ENCODE measurements at places on chromosomes 11 and 22.
A peak's percentile ranks its signal among the peaks of the same experiment; 100 is the strongest.

DNA sequence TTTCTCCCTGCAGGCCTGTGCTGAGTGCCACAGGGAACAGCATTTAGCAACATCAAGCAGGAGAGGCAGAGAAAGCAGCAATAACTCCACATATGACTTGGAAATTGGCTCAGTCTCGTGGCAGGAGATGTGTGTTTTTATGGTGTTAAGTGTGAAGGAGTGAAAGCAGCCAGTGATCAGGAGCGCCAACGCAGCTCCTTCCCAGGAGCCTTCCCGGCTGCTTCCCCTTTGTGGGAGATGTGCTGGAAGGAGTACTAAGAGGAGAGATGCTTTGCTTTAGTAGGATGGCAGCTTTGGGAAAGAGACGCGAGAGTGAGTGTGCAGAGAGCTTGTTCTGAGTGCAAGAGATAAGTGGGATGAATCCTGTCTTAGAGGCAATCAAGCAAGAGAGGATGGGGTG is 54.7 kb upstream of the KIRREL3 start:
- no peak for DNase-seq

DNA sequence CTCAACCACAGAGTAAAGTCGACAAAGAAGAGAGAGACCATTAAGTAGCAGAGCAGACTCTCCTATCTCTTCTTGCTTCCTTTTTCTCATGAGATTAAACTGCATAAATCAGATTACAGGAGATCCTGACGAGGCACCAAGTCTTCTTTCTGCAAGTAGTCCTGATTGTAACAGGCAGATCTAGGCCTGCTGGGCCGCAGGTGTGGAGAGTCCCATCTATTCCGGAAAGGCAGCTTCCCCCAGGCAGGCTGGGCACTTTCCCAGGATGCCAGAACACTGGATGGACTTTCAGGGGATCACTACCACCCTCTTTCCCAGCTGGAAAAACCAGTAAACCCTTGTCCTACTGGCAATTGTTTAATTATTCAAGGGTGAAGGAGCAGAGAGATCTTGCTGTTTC is 173.0 kb upstream of the CADM1 start:
- no peak for DNase-seq

DNA sequence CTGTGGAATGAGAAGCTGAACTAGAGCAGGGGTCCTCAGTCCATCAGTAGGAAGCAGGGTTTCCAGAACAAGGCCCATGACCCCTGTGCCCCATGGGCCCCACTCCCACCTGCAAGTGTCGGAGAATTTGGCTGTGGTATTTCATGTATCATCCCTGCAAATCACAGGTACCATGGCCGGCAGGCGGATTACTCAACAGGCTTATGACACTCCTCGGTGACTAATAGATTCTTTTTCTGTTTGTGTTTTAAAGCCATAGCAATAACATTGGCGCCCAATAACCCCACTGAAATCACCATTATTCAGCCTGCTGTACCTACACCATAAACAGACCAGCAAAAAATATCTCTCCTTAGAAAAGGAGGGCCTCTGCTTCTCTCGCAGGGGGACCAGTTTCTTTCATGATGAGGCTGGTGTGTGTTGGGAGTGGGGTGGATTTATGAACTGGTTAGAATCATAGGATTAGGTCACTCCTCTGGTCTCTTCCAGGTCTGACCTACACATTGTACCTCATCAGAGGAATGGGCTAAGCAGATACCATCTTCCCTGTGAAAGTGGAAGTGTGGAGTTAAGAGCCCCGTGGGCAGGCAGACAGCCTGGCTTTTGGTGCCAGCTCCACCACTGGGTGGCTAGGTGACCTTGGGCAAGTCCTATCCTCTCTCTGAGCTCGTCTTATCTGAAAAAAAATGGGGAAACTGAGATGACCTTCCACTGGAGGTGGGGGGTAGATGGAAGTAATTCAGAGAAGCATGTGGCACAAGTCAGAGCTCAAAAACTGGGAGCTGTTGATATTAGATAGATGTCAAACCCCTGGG is 60.2 kb upstream of the WNT11 start:
- no peak for DNase-seq

DNA sequence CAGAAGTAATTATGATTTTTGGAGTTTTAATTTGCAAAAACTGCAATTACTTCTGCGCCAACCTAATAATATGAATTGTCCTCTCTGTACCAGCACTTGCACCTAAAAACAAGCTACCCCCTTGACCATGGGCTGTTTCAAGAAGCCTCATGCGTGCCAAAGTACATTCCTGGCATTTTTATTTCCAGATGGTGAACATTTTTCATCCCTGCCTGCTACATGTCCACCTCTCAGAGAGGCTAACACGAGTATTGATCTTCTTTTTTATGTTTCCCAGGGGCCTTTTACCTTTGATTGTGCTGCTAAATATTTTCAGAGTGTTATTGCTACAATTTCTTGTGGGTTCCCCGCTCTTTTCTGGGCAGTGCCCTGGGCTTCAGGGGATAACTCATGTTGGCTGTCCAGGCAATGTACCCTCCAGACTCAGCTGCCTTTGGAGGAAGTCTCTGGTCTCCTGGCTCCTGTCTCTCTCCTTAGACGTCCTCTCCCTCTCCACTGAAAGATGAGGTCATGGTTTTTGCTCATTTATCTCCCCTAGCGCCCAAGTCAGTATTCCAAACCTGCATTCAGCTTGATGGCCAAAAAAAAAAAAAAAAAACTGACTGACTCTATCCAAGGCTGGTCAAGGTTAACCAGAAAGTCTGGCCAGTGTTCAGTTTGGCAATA is 86.2 kb upstream of the ASPHD2 start:
- DNase-seq = no peak

DNA sequence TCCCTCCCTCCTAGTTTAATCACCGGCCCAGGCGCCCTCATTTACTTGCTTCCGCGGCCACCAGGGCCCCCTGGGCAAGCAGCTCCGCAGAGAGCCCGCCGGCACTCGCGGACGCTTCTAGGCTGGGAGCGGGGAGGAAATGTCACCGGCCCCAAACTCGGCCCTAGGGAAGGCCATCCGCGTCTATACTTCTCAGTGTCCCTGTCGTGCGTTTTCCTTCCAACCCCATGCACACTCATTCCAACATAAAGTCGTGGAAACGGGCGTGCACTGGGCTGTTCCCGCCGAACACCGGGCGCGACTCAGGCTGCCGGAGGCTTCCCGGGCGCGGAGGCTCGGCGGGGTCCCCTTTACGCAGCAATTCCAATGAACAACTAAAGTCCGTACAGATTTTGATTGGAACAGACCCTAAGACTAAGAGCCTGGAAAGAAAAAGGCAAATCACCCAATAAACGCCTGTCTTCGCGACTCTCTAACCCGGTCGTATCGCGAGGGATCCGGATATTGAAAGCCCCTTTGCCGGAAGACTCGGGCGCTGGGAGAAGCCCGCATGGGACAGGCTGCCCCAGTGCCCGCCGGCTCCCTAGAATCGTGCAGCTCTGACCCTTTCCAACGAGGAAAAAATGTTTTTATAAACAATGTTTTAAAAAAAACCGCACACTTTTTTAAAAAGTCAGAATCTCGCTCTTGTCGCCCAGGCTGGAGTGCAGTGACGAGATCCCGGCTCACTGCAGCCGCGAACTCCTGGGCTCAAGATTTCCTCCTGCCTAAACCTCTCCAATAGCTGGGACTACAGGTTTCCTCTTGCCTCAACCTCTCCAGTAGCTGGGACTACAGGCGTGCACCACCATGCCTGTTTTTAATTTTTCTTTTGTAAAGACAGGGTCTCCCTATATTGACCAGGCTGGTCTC is 1.3 kb upstream of the BARX2 start:
- DNase-seq = peak; percentile 46
